ENCODE measurements at places on chromosomes 16 and 17.
A peak's percentile ranks its signal among the peaks of the same experiment; 100 is the strongest.

GRCh38 chr16:10756574-10756973 lies 12.9 kb downstream of the NUBP1 start:
- DNase-seq: no peak

DNA sequence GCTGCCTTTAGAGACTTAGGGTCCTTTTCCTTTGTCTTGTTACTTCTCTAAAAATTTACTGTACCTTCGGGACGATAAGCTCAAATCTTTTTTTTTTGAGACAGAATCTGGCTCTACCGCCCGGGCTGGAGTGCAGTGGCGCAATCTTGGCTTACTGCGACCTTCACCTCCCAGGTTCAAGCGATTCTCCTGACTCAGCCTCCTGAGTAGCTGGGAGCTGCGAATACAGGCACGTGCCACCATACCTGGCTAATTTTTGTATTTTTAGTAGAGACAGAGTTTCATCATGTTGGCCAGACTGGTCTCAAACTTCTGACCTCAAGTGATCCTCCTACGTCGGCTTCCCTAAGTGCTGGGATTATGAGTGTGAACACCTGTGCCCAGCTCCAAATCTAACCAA lies 7.4 kb downstream of the RAD51C start:
- no peak for DNase-seq

GRCh38 chr16:85902366-85903155 lies 3.6 kb downstream of the IRF8 start:
- DNase-seq: no peak

- no peak for DNase-seq
Observed at GRCh38 chr17:55811536-55811935, 60.7 kb downstream of the PCTP start.

DNA sequence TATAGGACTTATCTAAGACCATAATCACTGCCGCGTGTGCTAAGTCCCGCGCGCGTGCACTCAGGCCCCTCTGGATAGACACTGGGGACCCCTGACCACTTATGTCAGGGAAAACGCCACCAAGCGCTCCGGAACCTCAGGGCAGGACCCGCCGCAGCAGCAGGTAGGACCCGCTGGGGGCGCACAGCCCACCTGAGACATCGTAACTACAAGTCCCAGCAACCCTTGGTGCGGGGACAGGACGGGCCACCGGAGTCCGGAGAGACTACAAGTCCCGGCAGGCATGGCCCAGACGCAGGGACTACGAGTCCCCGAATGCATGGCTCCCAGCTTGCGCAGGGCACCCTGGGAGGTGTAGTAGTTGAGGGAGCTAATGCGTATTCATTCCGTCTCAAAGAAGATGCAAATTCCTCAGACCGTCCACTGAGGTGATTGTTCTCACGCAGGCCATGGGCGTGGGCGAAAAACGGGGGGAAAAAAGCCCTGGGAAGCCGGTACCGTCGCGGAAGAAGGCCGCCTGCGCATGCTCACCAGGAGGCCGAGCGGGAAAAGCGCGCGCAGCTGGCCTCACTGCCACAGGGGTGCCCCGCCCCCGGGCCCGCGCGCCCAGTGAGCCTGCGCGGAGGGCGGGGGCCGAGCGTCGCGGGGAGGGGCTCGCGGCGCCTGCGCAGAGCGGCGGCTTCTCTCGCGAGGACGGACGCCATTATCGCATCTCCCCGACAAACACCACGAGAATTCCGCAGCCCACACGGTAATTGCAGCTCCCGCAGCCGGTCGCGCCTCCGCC lies at the start of gene BANP:
Gene BANP, plus strand, starts transcription at position 670 of the 787 bp plus-strand sequence. CDS start 23,682 bp downstream, outside the sequence.
- peak; percentile 97 for DNase-seq

All from NCI-H69 (cell line).